Upper lobe of left lung (tissue), 6 donors: ENCODE measurements at places on chromosomes 1 and 21.

- H3K36me3 ChIP-seq, result no peaks in the 10 kb centered on the region
- peak overlapping the region; percentile 93 for H3K27ac ChIP-seq
- DNase-seq, result no peak
- peak overlapping the region; percentile 88 for H3K4me3 ChIP-seq
- no peaks in the 10 kb centered on the region for H3K27me3 ChIP-seq
Measured at GRCh38 chr1:93346421-93346993, 800 bp downstream of the DR1 start.

GRCh38 chr1:109718495-109718894 lies 6.4 kb downstream of the GSTM5 start:
- no peak overlapping the region for H3K4me3 ChIP-seq
- H3K36me3 ChIP-seq, result no peaks in the 10 kb centered on the region
- no peaks in the 10 kb centered on the region for H3K4me1 ChIP-seq
- DNase-seq, result no peak

DNA sequence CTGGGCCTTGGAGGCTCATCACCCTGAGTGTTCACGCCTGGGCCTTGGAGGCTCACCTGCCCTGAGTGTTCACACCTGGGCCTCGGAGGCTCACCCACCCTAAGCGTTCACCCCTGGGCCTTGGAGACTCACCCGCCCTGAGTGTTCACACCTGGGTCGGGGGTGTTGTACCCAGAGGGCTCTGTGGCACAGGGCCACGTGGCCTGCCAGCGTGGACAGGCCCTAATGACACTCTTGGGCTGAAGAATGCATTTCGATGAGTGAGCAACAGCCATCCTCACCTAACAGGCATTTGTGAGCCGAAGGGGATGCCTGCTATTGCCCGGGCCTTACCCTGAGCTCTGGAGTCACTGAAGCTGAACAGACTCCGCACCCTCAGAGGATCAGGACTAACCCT lies 17.5 kb downstream of the SLC19A1 start:
- DNase-seq, result no peak
- H3K36me3 ChIP-seq, result peaks cover 14% of the 10 kb centered on the region
- H3K27me3 ChIP-seq, result no peaks in the 10 kb centered on the region
- H3K4me3 ChIP-seq, result no peak overlapping the region
- no peak overlapping the region for H3K27ac ChIP-seq

DNA sequence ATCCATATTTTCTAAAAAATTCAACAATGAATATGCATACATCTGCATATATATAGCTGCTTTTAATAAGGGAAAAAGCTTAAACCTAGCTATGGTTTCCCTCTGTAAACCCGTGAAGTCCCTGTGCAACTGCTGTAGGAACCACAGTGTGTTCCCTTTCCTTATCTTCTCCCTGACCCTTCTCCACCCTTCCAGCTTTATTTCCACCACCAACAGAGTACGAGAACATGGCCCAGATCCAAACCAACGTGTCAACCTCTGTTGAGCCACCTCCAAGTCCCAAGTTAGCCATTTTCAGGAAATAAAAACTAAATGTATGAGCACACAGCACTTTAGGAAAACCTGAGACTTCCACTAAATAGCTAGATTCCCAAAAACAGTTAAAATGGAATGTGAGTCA lies 20.3 kb downstream of the SUSD4 start:
- no peaks in the 10 kb centered on the region for H3K4me1 ChIP-seq
- H3K36me3 ChIP-seq, result no peaks in the 10 kb centered on the region
- no peak overlapping the region for H3K27ac ChIP-seq
- H3K27me3 ChIP-seq, result no peaks in the 10 kb centered on the region
- DNase-seq, result no peak

- no peaks in the 10 kb centered on the region for H3K27me3 ChIP-seq
- H3K27ac ChIP-seq, result no peak overlapping the region
- DNase-seq, result no peak
Measured at GRCh38 chr1:56094168-56094567, 485.2 kb downstream of the PLPP3 start.

GRCh38 chr1:32341971-32342370 lies 5.9 kb upstream of the MARCKSL1 start:
- H3K4me3 ChIP-seq, result no peak overlapping the region
- no peak for DNase-seq
- H3K27ac ChIP-seq, result peak overlapping the region; percentile 27
- no peaks in the 10 kb centered on the region for H3K36me3 ChIP-seq
- no peaks in the 10 kb centered on the region for H3K27me3 ChIP-seq

DNA sequence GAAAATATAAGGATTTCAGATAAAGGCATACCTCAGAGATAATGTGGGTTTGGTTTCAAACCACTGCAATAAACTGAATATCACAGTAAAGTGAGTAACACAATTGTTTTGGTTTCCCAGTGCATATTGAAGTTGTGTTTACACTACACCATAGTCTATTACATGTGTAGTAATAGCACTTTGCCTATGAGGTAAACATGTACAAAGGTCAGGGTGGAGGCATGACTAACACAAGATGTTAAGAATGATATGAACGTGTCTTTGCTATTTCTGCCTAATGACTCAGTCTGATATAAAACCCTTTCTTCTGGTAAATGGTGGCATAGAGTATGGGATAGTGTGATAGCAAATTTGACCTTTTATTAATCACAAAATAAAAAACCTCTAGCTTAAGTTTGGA lies 621.5 kb upstream of the ADGRL2 start:
- H3K4me1 ChIP-seq, result no peaks in the 10 kb centered on the region
- H3K4me3 ChIP-seq, result no peak overlapping the region
- no peak for DNase-seq
- no peaks in the 10 kb centered on the region for H3K36me3 ChIP-seq
- H3K27me3 ChIP-seq, result no peaks in the 10 kb centered on the region
- H3K27ac ChIP-seq, result no peak overlapping the region

- no peak for DNase-seq
- H3K4me1 ChIP-seq, result peaks cover 9% of the 10 kb centered on the region
- peak overlapping the region; percentile 51 for H3K4me3 ChIP-seq
- no peaks in the 10 kb centered on the region for H3K36me3 ChIP-seq
- peak overlapping the region; percentile 88 for H3K27ac ChIP-seq
- H3K27me3 ChIP-seq, result no peaks in the 10 kb centered on the region
Measured at GRCh38 chr1:204507317-204508105, 8.7 kb upstream of the MDM4 start.

- no peak overlapping the region for H3K4me3 ChIP-seq
- H3K27me3 ChIP-seq, result no peaks in the 10 kb centered on the region
- no peak for DNase-seq
- H3K36me3 ChIP-seq, result no peaks in the 10 kb centered on the region
- no peak overlapping the region for H3K27ac ChIP-seq
Measured at GRCh38 chr1:175839779-175840669, 96.6 kb upstream of the TNR start.

- DNase-seq, result no peak
- H3K4me3 ChIP-seq, result no peak overlapping the region
- no peaks in the 10 kb centered on the region for H3K4me1 ChIP-seq
- peaks cover under 1% of the 10 kb centered on the region for H3K27me3 ChIP-seq
Measured at GRCh38 chr1:8323706-8324105, 5.8 kb downstream of the SLC45A1 start.

DNA sequence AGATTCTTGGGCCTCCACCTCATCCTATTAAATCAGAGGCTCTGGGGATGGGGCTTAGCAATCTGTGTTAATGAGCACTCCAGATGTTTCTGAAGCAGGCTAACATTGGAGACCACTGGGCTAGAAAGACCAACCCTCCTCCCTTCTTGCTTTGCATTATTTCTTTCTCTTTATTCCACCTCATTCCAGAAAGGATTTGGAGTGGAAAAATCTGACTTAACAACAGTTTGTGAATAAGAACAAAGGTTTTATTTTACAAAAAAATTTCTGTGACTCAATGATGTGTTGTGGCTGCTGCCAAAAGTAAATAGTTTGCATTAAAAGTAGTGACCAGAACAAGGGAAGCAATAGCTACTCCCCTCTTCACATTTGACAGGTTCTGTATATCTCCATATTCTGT lies 79.4 kb downstream of the TGFB2 start:
- no peaks in the 10 kb centered on the region for H3K4me1 ChIP-seq
- DNase-seq, result no peak
- H3K27ac ChIP-seq, result no peak overlapping the region
- no peaks in the 10 kb centered on the region for H3K27me3 ChIP-seq
- no peaks in the 10 kb centered on the region for H3K36me3 ChIP-seq
- no peak overlapping the region for H3K4me3 ChIP-seq

DNA sequence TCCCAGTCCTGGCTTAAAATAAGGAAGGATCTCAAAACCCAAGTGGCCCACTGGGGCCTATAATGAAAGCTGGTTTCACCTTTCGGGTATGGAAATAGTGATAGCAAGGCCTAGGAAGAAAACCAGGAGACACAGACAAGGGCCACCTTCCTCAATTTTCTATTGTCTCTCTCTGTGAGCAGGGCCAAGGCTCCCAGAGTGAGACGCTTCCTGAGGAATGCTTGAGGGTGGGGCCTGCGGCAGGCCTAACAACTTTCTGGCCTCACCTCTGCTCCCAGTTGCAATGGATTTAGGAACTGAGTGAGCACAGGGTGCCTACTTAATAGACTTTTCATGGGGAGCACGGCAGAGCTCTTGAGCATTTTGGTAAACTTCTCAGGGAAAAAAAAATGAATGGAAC lies 300.9 kb downstream of the ASTN1 start:
- no peak overlapping the region for H3K27ac ChIP-seq
- DNase-seq, result no peak
- no peaks in the 10 kb centered on the region for H3K4me1 ChIP-seq

- peak overlapping the region; percentile 94 for H3K27ac ChIP-seq
- H3K4me3 ChIP-seq, result peak overlapping the region; percentile 91
- DNase-seq, result no peak
- peaks cover 66% of the 10 kb centered on the region for H3K4me1 ChIP-seq
- H3K36me3 ChIP-seq, result no peaks in the 10 kb centered on the region
Measured at GRCh38 chr1:116375148-116375886, 2.3 kb downstream of the ATP1A1 start.

DNA sequence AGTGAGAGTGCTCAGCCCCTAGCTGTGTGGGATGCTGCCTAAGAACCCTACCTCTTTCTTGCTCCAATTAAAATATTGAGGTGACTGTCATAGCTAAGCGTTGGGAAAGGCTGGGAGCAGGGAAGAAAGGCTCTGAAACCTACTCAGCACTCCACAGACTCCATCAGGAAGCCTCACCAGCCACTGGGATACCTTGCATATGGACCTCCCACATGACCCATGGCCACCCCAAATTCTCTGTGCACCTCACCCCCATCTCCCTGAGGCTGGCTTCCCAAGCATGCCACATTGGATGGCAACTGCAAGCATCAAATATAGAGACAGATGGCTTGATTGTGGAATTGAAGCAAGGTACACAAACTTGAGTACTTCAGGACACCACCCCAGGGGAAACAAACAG lies 41.8 kb downstream of the FLVCR1 start:
- no peak for DNase-seq
- H3K36me3 ChIP-seq, result peaks cover 15% of the 10 kb centered on the region
- H3K27ac ChIP-seq, result no peak overlapping the region
- no peaks in the 10 kb centered on the region for H3K4me1 ChIP-seq
- no peak overlapping the region for H3K4me3 ChIP-seq
- no peaks in the 10 kb centered on the region for H3K27me3 ChIP-seq

DNA sequence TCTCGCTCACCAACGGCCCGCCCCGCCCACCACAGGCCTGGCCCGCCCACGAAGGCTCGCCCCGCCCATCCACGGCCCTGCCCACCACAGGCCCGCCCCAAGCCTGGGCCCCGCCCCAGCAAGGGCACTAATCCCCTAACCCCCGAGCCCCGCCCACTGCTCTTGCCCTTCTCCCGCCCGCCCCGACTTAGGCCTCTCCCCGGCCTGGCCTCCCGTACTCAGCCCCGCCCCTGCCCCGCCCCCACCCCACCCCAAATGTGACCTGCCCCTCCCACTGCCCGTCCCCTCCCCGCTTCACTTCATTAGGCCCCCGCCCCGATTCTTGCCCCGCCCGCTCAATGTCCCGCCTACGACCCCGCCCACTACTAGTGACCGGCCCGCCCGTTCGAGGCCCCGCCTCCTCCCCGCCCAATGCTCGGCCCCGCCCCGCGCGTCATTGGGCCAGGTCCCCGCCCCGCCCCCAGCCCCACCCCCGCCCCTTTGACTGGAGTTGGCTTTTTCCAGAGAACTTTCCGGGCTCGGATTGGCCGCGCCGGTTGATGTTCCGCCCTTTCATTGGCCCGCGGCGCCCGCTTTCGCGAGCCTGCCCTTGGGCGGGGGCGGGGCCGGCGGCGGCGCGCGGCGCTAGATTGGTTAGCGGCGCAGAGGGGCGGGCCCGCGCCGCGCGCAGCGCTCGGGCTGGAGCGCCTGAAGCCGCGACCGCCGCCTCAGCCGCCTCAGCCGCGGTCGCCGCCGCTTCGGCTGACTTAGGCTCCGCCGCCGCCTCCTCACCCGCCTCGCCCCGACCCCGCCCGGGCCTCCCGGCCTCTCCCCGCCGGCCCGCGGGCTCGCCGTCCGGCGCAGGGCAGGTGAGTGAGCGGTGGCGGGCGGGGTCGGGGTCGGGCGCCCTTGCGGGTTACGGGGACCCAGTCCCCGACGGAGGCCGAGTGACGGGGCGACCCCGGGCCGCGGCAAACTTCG lies at the start of gene PCBP3:
Gene PCBP3 (plus strand): TSS at position 705 of the 960 bp plus-strand sequence. CDS start 206,361 bp downstream, outside the sequence.
- peak; percentile 98 for DNase-seq
- H3K27me3 ChIP-seq, result peaks cover 5% of the 10 kb centered on the region
- H3K36me3 ChIP-seq, result no peaks in the 10 kb centered on the region
- peak within 1 kb of the TSS; percentile 56 for H3K4me3 ChIP-seq
- H3K27ac ChIP-seq, result peak within 1 kb of the TSS; percentile 21
- H3K4me1 ChIP-seq, result no peaks in the 10 kb centered on the region

DNA sequence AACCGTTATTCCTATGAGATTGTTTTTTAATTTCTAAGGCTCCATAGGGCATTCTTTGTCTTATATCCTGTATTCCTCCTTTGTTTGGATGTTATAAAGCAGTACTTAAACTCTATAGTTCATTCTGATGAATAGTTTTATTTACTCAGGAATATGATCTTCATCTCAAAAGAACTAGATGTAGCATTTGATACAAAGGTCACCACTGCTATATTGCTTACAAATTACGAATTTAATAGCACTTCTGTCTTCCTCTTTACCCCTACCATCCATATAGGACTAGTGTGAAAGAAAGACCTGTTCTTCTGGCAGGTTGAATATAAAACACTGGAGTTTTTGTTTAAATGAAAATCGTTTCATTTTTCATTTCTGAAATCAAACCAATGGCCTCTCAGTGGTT lies 468.1 kb upstream of the CXADR start:
- H3K4me3 ChIP-seq, result no peak overlapping the region
- no peaks in the 10 kb centered on the region for H3K4me1 ChIP-seq
- H3K27me3 ChIP-seq, result no peaks in the 10 kb centered on the region
- no peak for DNase-seq

GRCh38 chr1:22539510-22540118 lies 23.7 kb upstream of the EPHA8 start:
- H3K36me3 ChIP-seq, result no peaks in the 10 kb centered on the region
- no peak overlapping the region for H3K4me3 ChIP-seq
- DNase-seq, result no peak

GRCh38 chr1:52601991-52602855 lies at the start of gene GPX7:
Gene GPX7, plus strand, starts transcription at chr1:52602371. Its CDS starts 39 bp downstream, at chr1:52602410.
- DNase-seq, result peak; percentile 55
- no peaks in the 10 kb centered on the region for H3K36me3 ChIP-seq
- no peaks in the 10 kb centered on the region for H3K27me3 ChIP-seq
- peak within 1 kb of the TSS; percentile 88 for H3K27ac ChIP-seq
- peak within 1 kb of the TSS; percentile 60 for H3K4me3 ChIP-seq

DNA sequence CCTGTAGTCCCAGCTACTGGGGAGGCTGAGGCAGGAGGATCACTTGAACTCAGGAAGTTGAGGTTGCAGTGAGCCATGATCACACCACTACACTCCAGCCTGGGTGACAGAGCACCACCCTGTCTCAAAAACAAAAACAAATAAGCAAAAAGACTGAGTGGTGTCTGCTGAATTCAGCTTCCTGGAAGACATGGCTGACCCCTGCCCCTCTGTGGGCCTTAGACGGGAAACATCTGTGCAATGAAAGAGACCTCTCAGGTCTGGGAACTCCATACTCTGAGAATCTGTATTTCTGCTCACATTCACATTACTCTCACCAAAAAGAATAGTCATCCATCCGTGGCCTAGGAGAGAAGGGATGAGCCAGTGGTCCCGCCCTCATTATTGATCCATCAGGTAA lies 2.0 kb downstream of the HTR1D start:
- no peak overlapping the region for H3K27ac ChIP-seq
- no peaks in the 10 kb centered on the region for H3K36me3 ChIP-seq
- DNase-seq, result no peak
- H3K27me3 ChIP-seq, result peaks cover 18% of the 10 kb centered on the region
